ENCODE measurements at places on chromosomes 5 and 9.

DNA sequence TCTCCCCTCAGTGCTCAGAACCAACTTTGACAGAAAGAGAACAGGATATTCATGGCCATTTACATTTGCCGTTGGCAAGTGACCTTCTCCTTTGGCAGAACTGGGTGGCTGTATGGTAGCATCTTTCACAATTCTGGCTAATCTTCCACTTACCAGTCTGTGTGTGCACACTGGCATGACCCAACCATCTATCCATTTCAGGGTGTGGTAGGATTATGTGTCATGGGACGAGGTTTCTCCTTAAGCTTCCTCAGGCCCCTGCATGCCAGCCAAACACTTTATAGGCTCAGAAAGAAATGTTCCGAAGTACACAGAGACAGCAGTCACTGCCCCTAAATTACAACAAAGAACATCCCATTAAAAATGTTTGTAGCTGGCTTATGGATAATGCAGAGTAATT is 497.1 kb downstream of the NFIB start:
- H3K27me3 ChIP-seq: no peaks in the 10 kb centered on the region
- H3K4me3 ChIP-seq: no peak overlapping the region
- DNase-seq: no peak
- H3K4me1 ChIP-seq: no peaks in the 10 kb centered on the region

- H3K36me3 ChIP-seq: no peaks in the 10 kb centered on the region
- no peak overlapping the region for H3K4me3 ChIP-seq
- H3K4me1 ChIP-seq: no peaks in the 10 kb centered on the region
- no peaks in the 10 kb centered on the region for H3K27me3 ChIP-seq
- DNase-seq: no peak
Observed at GRCh38 chr9:23962101-23962500, 136.1 kb upstream of the ELAVL2 start.

DNA sequence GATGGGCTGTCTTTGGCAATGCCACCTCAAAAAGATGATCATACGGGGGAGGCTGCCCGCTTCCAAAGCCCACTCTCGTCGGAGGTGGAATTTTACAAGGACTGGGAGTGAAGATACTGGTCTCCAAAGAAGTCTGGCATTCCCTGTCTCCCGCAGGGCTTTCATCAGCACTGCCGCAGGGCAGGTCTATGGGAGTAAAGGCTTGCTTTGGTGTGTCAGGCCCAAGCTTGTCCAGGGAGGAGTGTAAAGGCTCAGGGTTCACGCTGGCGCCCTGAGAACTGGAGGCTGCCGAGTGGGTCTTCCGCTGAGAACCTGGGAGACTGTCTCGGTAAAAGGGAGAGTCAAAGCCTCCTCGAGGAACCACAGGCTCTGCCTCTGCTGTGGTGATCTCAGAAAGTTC is 27.0 kb downstream of the SPACA9 start:
- H3K4me1 ChIP-seq: peaks cover 3% of the 10 kb centered on the region
- no peaks in the 10 kb centered on the region for H3K27me3 ChIP-seq
- no peak overlapping the region for H3K4me3 ChIP-seq
- H3K36me3 ChIP-seq: peaks cover 24% of the 10 kb centered on the region
- H3K27ac ChIP-seq: no peak overlapping the region
- no peak for DNase-seq

DNA sequence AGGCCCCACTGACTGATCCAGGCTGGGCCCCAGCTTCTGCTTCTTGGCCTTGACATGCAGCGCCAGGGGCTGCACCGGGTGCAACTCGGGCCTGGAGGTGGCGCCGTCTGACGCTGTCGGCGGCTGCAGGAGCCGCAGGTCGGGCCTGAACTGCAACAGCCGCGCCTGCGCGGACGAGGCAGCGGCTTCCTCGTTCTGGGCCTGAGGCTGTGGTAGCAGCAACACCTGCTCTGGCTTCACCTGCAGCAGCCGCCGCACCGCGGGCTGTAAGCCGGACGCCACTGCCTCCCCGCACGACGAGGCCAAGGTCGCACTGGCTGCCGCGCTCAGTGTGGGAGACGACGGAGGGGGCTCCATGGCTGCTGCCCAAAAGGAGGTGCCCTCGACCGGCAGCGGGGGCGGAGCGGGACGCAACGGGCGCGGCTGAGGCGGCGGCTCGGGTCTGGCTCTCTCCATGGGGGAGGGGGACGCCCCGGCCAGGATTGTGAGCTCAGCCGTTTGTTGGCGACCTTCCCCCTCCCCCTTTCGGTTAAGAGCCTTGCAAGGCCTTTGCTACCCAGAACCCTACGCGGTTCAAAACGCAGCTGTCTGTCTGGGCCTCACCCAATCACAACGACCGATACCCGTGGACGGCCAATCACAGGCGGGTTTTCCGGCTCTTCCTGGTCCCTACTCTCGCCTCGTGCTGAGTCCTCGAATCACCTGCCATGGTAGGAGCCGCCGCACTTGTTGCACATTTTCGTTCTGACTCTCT is 438 bp downstream of the SOX30 start:
- peak overlapping the region; percentile 98 for H3K4me3 ChIP-seq
- no peaks in the 10 kb centered on the region for H3K27me3 ChIP-seq

- H3K4me1 ChIP-seq: no peaks in the 10 kb centered on the region
- H3K36me3 ChIP-seq: no peaks in the 10 kb centered on the region
- no peak for DNase-seq
Observed at GRCh38 chr9:126275386-126276001, 51.1 kb upstream of the MVB12B start.

GRCh38 chr9:93240891-93241334 is 57.0 kb downstream of the WNK2 start:
- H3K36me3 ChIP-seq: no peaks in the 10 kb centered on the region
- no peak overlapping the region for H3K27ac ChIP-seq
- DNase-seq: no peak
- no peaks in the 10 kb centered on the region for H3K27me3 ChIP-seq
- H3K4me1 ChIP-seq: no peaks in the 10 kb centered on the region

- no peak overlapping the region for H3K27ac ChIP-seq
- no peak overlapping the region for H3K4me3 ChIP-seq
- DNase-seq: no peak
- H3K36me3 ChIP-seq: no peaks in the 10 kb centered on the region
- no peaks in the 10 kb centered on the region for H3K27me3 ChIP-seq
Observed at GRCh38 chr5:14861123-14861765, 10.3 kb downstream of the ANKH start.

GRCh38 chr5:121890297-121890858 is 38.7 kb downstream of the FTMT start:
- H3K4me3 ChIP-seq: no peak overlapping the region
- H3K27me3 ChIP-seq: no peaks in the 10 kb centered on the region

Measured in stimulated activated naive B cell treated with anti-CD40 and anti-IgM and Interleukin-4, amounts not matched to agents 10 μg/mL and 1 μg/mL and 100 μg/mL, for 72 hours (primary cell).